Gastroesophageal sphincter (tissue), 4 donors: ENCODE measurements at places on chromosomes 5 and 9. TPM values are rescaled to one million over a fixed set of nuclear protein-coding genes. Genes with fewer than 3 reads are reported as not detected.

DNA sequence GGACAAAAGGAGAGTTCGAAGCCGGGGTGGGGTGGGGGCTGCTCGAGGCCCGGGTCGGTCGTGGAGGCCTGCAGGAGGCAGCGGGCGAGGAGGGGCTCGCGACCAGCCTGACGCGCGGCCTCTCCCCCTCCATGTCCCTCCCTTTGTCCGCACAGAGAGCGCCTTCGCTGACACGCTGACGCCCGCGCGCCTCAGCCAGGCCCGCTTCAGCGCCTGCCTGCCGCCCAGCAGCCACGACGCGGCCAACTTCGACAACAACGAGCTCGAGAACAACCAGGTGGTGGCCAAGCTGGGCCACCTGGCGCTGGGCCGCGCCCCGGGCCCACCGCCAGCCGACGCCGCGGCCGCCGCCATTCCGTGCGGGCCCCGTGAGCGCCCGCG lies 42.2 kb downstream of the NEURL1B start:
- ATAC-seq = no peak

DNA sequence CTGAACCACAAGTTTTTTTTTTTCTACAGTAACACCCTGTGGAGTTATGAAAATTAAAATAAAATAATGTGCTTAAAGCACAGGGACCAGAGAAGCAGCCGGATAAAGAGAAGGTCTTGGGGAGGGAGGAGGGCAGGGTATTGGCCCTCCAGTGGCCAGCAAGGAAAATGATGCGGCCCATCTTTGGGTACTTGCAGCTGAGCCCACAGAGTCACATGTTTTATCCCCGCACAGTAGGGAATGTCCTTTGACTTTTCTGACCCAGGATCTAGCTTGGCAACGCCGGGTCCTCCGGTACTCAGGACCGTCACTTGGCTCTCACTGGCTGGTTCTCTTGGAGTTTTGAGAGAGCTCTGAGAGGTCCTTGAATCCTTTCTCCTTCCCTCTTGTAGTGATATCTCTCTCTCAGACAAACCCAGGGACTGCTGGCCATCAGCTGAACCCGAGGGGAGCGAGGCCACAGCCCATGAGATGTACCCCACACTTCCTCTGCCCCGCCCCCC lies 35.3 kb upstream of the HSPA9 start:
- peak; percentile 41 for ATAC-seq

PHF24 gene
- total RNA-seq = not detected

GRCh38 chr5:59666440-59667068 lies 227.0 kb downstream of the PDE4D start:
- ATAC-seq = no peak

DNA sequence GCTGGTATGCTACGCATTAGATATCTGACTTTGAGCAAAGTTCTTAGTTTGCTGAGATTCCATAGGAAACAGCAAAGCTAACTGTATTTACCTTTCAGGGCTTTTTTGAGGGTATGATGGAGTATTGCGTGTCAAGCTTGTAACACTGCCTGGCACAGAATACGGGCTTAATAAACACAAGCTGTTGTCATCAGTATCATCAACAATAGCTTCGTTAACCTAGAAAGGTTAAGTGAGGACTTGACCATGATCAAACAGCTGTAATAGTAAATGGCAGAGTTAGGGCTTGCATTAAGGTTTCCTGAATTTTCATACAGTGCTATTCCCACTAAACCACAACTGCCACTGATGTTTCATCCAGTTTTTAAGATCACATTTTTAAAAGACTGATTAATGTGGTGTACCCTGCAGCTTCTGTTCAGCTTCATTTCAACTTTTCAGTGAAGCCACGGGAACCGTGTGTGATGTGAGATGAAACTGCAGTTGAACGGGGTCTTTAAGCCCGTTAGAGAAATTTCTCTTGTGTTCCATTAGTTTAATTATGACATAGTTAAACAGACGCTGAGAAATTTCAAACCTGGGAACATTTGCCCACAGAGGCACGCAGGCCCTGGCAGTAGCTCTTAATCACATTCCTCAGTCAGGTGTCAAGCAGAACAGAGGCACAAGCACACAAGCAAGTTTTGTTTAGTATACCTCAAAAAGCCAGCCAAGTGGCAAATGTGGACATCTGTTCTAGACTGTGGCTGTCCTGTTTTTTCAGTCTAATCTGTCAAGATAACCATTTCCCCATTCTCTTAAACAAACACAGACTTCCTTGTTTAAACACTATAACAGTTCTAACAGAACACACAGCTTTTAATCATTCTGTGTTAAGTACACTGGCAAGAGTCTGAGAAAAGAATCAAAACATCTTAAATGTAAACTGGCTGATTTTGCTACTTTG lies 147.1 kb downstream of the ZNF608 start:
- ATAC-seq = peak; percentile 61

DNA sequence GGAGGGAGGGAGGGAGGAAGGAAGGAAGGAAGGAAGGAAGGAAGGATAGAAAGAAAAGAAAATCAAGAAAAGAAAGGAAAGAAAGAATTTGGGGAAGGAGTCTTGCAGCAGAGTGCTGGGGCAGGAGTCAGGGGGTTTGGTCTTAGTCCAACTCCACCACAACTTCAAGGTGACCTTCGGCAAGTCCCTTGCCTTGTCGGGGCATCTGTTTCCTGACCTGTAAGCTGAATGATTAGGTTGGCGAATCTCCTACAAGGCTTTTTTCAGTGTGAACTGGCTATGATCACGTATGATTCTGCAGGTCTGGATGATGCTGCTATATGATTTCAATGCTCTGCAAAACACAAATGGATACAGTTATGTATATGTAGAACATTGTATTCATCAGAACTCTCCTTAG lies 20.1 kb downstream of the SMIM23 start:
- no peak for ATAC-seq

SLC6A18 gene
- total RNA-seq = not detected

DNA sequence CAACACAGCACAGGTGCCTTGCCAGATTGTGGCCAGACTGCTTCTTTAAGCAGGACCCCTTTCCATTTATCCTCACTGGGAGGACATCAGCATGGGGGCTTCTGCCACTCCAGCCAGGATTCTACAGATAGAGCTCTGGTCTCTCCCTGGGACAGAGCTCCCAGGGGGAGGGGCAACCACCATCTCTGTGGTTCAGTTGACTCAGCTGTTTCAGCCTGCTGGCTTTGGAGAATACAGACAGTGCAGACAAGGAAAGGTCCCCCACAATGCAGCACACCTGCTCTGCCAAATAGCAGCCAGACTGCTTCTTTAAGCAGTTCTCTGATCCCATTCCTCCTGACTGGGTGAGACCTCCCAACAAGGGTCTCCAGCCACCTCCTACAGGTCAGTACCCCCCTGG lies 132.8 kb downstream of the OR2K2 start:
- no peak for ATAC-seq

DNA sequence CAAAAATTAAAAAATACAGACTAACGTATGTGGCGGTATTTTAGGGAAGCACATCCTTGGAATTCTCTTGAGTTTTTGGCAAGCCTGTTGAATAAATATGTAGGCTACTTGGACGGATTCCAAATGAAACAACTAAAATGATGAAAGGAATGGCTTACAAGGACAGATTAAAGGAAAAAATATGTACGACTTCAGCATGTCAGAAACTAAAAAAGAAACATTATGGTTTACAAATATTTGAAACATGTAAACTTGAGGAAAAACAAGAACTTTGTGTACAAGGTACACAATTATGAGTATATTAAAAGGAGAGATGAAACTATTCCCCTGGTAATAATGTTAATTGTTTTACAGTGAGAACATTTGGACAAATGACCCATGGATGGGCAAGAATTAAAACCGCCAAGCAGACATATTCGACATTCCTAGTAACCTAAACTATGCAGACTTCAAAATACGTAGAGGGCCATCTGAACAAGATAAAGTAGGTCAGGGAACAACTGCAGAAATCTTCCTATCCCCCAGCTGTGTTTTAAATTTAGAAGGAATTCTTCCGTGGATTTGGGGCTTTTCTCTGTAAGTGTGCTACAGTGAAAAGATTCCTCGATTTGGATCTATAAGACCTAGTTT lies 12.5 kb downstream of the EDIL3 start:
- ATAC-seq = no peak

NUDT2 gene
- 36.9 TPM for total RNA-seq

- ATAC-seq = peak; percentile 93
Measured at GRCh38 chr9:99085949-99086948, 18.7 kb upstream of the TGFBR1 start.

- no peak for ATAC-seq
Measured at GRCh38 chr5:178341091-178341850, 108.7 kb upstream of the PHYKPL start.

ANKRD31 gene
- total RNA-seq = 0.23 TPM

PGGT1B gene
- total RNA-seq = 9.9 TPM

MPDZ gene
- 87.2 TPM for total RNA-seq
